ENCODE measurements at places on chromosomes 5 and 9.
A peak's percentile ranks its signal among the peaks of the same experiment; 100 is the strongest.

- no peak for DNase-seq
Measured at GRCh38 chr5:164265566-164265965, 760.1 kb downstream of the MAT2B start.

DNA sequence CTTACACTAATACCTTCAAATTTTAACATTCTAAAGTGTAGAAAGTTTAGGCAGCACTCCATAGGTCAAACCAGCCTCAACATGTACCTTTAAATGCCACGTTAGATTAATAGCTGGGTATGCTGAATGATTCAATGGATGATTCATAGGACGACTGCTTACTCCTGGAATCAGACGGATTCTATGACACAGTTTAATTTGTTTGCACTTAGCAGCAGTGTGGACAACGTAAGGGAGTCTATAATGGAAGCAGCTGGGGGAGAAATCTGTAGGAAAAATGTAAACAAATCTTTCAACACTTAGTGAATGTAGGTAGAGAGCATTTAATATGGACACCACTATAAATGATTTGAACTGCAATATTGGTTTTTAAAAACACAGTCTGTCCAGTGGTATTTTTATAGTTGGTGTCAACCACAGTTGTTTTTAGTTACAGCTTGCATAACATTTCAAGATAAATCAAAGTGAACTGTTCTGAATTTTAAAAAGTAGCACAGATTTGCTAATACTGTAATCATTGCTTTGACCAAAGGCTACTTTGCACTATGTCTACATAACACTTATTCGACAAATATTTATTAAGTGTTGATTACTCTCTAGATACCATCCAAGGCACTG is 701.5 kb upstream of the MEF2C start:
- DNase-seq, result peak; percentile 46

GRCh38 chr9:72813544-72813943 is 139.3 kb downstream of the ALDH1A1 start:
- no peak for DNase-seq

DNA sequence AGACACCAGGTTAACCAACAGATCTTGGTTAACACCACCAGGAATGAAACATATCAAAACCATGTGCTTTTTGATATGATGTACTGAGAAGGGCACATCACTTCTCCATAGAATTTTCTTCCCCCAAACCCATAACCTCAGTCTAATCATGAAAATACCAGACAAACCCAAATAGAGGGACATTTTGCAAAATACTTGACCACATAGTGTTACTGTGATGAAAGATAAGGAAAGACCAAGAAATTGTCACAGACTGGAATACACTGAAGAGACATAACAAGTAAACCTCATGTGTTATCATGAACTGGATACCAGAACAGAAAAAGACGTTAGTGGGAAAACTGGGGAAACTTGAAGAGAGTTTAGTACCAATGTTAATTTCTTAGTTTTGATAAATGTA is 74.9 kb upstream of the VCAN start:
- DNase-seq, result no peak

DNA sequence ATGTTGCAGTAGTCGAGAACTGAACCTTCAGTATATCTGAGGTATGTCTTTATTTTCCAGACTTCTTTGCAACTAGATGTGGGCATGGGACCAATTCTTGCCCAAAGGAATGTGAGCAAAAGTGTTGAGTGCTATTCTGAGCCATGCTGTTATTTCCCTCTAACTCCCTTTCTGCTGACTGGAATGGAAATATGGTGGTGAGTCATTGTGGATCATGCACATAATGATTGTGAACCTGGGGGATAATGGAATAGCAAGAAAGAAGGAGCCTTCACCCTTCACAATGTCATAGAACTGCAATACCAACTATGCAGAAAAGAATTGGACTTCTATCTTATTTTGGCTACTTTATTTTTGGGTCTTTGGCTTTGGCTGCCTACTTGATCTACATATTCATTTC is 10.3 kb upstream of the DOCK2 start:
- DNase-seq, result peak; percentile 96

DNA sequence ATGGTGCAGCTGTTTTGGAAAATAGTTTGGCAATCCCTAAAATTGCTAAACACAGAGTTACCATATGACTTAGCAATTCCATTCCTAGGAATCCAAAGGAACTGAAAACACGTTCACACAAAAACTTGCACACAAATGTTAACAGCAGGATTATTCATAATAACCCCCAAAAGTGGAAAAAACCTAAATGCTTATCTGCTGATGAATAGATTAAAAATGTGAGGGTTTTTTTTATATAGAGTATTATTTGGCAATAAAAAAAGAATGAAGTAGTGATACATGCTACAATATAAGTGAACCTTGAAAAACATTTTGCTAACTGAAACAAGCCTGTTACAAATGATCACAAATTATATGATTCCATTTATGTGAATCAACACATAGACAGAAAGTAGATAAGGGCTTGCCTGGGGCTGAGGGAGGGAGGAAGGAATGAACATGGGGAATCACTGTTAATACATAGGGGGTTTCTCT is 45.1 kb upstream of the TRIO start:
- DNase-seq, result peak; percentile 56

DNA sequence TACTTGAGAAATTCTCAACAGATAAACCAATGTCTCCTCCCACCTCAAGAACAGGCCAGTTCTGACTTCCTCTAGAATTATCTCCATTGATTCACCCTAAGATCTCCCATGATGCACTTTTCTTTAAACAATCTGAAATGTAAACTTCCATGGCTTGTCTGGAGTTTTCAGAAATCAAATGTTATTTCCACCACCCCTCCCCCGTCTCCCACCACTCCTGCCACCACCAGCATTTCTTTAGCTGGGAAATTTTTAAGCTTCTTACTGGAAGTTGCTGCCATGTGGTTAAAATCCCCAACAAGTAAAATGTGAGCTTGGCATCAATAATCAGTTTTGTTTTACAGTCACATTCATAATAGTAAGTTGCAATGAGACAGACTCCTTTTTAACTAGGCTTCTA is 32.8 kb upstream of the BASP1 start:
- DNase-seq, result no peak

DNA sequence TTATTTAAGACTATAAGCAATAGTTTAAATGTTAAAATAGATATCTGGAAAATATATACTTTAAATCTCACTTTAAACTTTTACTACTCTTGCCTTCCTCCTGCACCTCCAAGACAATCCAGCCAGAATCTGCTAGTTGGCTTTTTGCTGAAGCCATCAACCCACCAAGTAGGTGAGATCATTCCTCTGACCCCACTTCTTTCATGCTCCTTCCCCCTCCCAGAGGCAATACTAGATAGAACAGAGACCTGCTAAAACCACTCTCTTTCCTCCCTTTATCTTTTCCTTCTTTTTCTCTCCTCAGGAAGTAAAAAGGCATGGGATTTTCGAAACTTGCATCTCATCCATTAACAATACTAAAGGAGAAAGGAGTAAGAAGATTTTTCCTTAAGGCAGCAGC is 30.1 kb upstream of the CAMK4 start:
- no peak for DNase-seq

DNA sequence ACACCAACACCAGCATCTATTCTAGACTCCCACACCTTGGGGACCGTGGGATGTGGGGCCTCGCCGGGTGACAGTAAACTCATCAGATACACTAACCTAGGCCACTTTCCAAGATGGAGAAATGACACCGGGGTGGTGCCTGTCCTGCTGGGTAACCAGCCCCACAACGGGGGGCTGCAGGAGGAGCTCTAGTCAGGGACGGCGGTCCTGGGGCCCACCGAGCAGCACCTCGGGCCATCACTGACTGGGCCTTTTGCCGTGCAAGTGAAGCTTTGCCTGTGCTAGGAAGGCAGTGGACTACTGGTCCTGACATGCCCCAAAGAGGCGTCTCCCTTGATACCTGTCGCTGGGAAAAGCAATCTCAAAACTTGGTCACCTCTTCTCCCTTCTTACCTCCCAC is 260.3 kb upstream of the IRX1 start:
- no peak for DNase-seq

DNA sequence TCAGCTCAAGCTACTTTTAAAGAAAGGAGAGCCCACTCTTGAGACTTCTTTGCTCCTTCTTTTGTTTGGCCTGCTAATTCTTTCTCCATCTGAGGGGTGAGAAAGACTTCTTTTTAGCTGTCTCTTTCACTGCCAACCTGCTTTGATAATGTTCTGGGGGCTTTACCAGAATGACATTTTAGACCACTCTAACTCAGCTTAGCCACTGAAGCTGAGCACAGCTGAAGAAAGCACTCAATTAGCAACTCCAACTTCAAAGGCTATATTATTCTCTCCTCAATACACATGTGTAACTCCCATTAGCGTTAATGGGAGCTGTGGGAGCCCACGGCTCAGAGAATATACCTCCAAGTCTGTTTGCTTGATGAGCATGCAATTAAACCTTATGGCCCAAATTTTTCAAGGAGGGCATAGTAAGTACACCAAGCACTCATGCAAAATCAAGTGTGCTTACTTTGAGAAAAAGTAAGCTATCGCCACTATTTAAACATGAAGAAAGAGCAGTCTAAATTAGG is 815.4 kb upstream of the DMAC1 start:
- DNase-seq, result no peak

- DNase-seq, result no peak
Measured at GRCh38 chr5:130731839-130732238, 433.2 kb downstream of the HINT1 start.

DNA sequence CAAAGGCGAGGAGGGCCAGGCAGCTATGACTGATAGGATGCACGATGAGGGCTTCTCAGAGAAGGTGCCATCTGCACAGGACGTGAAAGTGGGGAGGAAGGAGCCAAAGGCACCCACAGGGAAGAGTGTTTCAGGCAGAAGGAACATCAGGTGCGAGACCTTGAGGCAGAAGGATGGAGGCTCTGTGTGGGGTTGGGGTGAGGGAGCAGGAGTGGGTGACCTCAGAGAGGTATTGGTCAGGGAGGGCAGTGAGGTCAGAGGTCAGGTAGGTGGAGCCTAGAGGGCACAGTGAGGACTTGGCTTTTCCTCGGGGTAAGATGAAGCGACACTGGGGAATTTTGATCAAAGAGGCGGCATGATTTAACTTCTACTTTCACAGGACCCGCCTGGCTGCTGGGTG is 64.7 kb upstream of the XPA start:
- DNase-seq, result no peak

GRCh38 chr5:143426437-143426991 is 23.0 kb upstream of the NR3C1 start:
- DNase-seq, result no peak

DNA sequence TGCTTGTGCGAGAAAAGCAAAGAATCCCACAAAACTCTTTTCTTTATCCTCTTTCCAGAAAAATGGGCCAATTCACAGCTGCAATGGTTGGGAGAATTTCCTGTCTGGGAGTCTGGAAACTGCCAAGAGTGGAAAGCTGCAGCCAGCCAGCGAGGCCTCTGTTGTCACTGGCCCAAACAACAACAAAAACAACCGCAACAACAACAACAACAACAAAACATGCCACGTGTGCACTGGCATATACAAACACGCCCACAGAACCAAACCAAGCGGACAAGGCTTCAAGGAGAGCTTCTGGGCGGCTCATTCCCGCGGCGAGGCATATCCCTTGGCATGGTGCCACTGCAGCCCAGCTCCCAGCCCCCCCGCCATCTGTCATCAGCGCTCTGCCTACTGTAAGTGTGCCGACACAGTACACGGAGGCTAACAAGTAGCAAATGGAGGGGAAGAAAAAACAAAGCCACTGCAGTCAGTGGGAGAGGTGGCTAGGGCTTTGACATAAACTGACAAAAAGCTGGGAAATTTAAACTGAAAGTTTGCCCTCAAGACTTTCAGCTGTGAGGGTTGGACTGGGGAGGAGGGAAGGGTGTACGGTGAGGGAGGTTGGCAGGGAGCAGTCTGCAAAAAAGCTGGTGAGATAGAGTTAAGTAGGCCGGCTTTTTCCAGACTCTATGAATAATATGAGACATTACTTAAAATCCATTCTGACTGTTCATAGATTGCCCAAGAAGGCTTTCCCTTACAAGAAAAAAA is 165.0 kb upstream of the ZNF462 start:
- DNase-seq, result peak; percentile 74

- DNase-seq, result no peak
Measured at GRCh38 chr9:214648-215493, at the start of gene DOCK8. DOCK8 (plus strand) TSS chr9:214865; CDS start chr9:214977, 112 bp downstream.

- no peak for DNase-seq
Measured at GRCh38 chr5:10262121-10262774, 12.2 kb downstream of the CCT5 start.

DNA sequence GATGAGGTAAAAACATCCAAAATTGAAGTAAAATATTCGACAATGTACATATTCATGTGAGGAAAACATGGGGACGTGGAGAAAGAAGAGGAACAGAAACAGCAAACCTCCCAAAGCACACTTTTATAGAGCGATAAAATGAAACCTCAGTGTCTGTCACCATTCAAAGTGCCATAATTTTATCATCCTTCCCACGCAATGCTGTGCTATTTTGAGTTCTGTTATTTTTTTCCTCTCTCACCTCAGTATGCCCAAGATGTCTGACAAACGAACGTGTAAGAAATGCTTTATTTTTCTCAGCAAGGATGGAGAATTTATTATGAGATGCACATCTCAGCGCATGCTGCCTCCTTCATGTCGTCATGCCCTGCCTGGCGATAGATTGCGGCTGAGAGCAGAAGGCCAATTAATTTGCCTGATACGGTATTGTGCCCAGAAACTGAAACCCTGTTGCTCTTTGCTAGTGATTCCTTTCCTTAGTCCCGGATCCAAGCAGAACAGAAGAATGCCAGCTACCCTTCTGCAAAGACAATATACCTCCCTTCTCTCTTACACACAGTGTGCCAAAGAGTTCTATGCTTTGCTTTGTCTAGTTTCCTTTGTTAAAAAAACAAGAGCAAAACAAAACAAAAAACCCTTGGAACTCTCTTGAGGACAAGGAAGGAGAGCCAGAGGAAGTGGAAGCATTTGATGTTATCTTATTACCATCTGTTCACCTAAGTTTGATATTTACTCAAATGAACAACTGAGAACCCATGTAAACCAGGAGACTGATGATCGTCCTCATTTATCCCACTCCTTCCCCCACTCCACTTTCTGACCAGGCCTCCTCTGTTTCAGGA is 192.4 kb downstream of the SEMA6A start:
- DNase-seq, result no peak

DNA sequence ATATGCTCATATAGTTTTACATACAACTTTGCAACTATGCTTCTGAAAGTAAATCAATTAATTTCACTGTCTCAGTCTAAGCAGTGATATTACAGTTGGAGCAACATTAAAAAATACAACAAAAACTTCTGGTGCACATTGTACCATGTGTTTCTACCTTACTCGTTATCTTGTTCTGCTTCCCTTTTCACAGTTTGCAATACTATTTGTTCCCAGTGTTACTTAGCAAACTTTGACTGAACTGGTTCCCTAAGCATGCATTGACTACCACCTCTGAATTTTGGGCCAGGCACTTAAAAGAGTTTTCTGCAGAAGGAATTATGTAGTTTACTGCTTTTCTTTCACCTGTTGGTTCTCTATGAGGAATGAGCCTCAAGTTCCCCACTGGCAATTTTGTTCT is 152.7 kb downstream of the SEC61B start:
- DNase-seq, result no peak

- DNase-seq, result no peak
Measured at GRCh38 chr5:91079037-91079436, 304.1 kb downstream of the ARRDC3 start.

GRCh38 chr5:83718195-83718825 is 2.3 kb downstream of the HAPLN1 start:
- DNase-seq, result peak; percentile 44

All from stromal cell of bone marrow (primary cell).